ENCODE measurements at places on chromosomes 7 and 10. TPM values are rescaled to one million over a fixed set of nuclear protein-coding genes. Genes with fewer than 3 reads are reported as not detected.

DNA sequence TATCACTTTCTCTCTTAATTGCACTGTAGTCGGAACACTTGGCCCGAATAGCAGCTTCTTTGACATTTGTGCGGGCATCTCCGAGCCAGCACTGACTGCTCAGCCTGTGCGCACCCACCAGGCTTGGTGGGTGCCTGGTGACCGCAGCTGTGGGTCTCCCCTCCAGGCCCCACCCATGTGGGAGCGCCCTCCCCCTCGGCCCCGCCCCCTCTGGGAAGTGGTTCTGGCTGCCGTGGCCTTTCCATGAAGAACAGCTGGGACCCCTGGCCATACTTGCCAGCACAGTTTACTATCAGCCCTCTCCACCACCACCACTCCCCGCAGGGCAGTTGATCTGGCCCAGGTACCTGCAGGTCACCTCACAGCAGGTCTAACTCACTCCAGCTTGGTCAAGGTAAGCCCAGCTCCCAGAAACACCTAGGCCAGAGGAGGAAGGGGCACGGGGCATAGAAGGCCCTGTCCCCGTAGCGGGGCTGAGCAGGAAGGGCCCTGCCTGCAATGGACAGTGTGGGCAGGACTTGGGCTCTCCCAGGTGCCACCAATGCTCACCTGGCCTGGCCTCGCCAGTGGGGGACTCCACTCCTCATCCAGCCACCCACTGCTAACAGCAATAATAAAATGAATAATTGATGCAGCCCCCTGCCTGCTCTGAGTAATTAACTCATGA, 5.8 kb downstream of the RASGEF1A start:
- DNase-seq: no peak
- no peaks in the 10 kb centered on the region for H3K36me3 ChIP-seq
- H3K27me3 ChIP-seq: no peaks in the 10 kb centered on the region
- H3K27ac ChIP-seq: no peak overlapping the region

DNA sequence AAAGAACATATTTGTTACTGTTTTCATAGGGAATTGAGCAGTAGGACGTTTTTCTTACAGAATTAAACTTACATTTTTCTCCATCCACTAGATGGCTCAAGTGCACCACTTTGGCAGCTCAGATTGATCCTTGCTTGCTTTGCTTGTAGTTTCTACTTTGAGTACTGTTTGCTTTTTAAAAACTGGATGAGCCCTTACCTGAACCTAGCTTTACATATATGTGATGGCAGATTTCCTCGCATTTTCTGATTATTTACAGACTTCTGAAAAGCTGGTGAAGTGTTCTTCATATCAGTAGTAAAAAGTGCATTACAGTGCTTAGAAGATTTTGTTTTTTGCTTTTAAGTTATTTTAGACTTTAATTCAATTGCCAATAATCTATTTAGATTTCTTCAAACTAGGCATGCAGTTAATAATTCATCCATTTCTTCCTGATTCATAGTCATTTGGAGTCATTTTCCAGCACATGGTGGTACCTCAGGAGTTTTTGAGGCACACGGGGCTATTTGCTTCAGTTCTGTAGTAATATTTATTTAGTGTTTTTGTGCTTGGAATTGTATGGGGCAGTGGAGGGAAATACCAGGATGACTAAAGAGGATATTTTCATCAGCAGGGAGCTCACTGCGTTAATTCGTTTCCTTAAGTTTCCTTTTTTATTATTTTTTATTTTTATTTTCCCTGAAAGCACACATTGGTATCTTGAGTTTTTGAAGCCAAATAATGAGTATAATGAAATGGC, 57.3 kb downstream of the MAPK8 start:
- H3K27ac ChIP-seq: no peak overlapping the region
- DNase-seq: peak; percentile 62
- peaks cover 15% of the 10 kb centered on the region for H3K4me1 ChIP-seq

DNA sequence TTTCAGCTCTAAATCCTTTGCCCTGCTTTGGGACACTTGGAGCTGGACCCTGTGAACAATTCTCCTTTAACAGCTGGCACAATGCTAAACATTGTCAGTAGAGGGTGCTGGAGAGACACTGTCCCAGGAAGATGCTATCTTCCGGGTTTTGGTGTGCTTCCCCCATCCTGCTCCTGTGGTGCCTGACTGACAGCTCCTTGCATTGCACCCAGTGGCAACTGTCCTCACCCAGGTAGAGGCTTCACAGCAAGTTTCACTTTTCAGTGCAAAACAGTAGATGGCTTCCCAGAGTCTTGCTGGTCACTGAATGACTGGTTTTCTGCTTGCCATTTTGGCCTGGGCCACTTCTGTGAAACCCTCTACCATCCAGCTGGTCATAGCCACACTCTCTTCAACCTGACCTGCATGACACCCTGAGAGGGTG, 77.3 kb downstream of the CDC14C start:
- peak; percentile 32 for DNase-seq
- H3K36me3 ChIP-seq: no peaks in the 10 kb centered on the region
- no peak overlapping the region for H3K27ac ChIP-seq
- no peaks in the 10 kb centered on the region for H3K4me1 ChIP-seq
- no peaks in the 10 kb centered on the region for H3K27me3 ChIP-seq
- H3K4me3 ChIP-seq: no peak overlapping the region

DNA sequence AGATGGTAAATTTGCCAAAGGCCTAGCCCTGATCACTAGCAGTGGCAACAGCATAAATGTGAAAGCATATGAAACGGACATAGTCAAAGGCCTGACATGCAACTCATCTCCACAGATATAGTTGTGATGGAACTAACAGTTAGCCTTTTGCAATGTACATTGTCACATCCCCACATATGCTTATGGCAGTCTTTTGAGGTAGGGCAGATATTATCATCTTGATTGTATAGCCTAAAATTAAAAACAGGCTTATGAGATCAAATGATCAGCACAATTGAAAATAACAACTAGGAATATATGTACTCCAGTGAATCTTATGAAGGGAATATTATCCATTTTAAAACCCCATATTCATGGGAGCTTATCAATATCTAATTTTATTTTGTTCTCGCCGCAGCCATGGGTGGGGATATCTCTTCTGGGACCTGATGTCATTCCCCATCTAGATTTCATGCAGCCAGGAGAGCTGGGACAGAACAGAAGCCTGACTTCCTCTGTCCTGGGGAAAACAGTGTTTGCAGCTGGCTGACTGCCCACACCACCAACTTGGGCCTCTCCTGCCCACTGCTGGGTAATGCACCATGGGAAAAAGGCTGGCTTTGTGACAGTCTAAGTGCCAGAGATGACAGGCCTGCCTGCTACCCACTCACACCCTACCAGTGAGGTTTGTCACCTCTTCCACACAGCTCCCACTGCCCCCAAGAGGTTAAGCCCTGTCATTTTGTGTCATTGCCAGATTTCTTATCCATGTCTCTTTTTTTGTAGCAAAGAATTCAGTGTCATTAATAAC, 180.2 kb upstream of the FZD1 start:
- DNase-seq: no peak
- H3K27ac ChIP-seq: no peak overlapping the region
- H3K27me3 ChIP-seq: no peaks in the 10 kb centered on the region

TMEM270 gene
- 0.72 TPM for total RNA-seq

RARRES2 gene
- total RNA-seq: 1.1 TPM

RASA4B gene
- 1.2 TPM for total RNA-seq

SFXN2 gene
- 11.6 TPM for total RNA-seq

KCNH2 gene
- 1.8 TPM for total RNA-seq

IMMP2L gene
- total RNA-seq: 8.8 TPM
